ENCODE measurements at places on chromosomes 12 and 14. TPM values are rescaled to one million over a fixed set of nuclear protein-coding genes. Genes with fewer than 3 reads are reported as not detected.
A peak's percentile ranks its signal among the peaks of the same experiment; 100 is the strongest.

Gene CCND2
- total RNA-seq, result 201 TPM

Gene KERA
- not detected for total RNA-seq

Gene ATN1
- 11.4 TPM for total RNA-seq

Gene TBX5
- total RNA-seq, result not detected

Gene SLC10A1
- not detected for total RNA-seq

Gene ACVR1B
- 14.9 TPM for total RNA-seq

Gene NFATC4
- total RNA-seq, result 12.2 TPM

Gene DCD
- total RNA-seq, result not detected

Gene PTGDR
- total RNA-seq, result not detected

DNA sequence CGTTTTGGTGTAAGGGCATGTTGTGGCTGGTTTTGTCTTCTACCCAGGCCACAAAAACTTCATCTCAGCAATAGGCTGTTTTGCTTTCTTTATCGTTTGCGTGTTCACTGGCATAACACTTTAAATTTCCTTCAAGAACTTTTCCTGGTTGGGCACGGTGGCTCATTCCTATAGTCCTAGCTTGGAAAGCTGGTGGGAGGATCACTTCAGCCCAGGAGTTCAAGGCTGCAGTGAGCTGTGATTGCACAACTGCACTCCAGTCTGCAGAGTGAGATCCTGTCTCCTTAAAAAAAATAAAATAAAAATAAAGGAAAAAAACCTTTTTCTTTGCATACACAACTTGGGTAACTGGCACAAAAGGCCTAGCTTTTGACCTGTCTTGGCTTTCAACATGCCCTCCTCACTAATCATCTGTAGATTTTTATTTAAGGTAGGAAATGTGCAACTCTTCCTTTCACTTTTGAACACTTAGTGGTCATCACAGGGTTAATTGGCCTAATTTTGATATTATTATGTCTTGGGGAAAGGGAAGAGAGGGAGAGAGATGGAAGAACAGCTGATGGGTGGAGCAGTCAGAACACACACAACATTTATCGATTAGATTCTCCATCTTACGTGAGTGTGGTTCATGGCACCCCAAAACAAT is 78.9 kb upstream of the PSMA6 start:
- DNase-seq, result no peak

DNA sequence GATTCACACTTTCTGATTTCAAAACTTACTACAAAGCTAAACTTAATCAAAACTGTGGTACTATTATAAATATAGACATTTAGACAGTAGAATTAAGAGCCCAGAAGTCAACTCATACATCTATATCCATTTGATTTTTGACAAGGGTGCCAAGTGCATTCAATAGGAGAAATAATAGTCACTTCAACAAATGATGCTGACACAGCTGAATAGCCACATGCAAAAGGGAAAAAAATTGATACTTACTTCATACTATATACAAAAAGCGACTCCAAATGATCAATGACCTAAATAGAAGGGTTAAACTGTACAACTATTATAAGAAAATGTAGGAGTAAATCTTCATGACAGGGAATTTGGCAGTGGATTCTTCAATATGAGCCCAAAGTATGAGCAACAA is 40.7 kb upstream of the SYT10 start:
- DNase-seq, result no peak

- DNase-seq, result no peak
Measured at GRCh38 chr12:10218021-10218420, 5.3 kb downstream of the GABARAPL1 start.

DNA sequence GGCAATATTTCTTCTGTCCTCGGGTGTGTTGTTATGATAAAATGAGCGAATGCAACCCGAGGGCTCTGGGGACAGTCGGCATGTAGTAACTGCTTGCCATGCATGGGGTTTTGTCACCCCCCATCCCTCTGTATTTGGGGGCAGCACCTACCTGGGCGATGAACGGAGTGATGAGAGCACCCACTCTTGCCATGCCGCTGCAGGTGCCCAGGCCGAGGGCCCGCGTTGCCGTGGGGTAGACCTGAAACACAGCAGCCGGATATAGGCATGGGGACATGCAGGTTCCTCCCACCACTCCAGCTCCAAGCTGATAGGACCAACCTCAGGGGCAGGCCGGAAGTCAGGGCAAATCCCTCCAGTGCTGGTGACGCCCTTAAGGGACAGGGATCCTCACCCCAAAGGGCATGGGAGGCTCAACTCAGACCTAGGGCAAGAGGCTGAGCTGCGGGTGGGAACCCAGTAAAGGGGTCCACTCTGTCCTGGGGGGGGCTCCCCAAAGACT is 35.8 kb downstream of the DAO start:
- no peak for DNase-seq

- no peak for DNase-seq
Measured at GRCh38 chr14:66242001-66242400, 244.2 kb upstream of the CCDC196 start.

GRCh38 chr14:104344818-104345620 is 206.6 kb downstream of the KIF26A start:
- DNase-seq, result peak; percentile 35

GRCh38 chr12:28258998-28259397 is 68.7 kb downstream of the CCDC91 start:
- DNase-seq, result no peak

DNA sequence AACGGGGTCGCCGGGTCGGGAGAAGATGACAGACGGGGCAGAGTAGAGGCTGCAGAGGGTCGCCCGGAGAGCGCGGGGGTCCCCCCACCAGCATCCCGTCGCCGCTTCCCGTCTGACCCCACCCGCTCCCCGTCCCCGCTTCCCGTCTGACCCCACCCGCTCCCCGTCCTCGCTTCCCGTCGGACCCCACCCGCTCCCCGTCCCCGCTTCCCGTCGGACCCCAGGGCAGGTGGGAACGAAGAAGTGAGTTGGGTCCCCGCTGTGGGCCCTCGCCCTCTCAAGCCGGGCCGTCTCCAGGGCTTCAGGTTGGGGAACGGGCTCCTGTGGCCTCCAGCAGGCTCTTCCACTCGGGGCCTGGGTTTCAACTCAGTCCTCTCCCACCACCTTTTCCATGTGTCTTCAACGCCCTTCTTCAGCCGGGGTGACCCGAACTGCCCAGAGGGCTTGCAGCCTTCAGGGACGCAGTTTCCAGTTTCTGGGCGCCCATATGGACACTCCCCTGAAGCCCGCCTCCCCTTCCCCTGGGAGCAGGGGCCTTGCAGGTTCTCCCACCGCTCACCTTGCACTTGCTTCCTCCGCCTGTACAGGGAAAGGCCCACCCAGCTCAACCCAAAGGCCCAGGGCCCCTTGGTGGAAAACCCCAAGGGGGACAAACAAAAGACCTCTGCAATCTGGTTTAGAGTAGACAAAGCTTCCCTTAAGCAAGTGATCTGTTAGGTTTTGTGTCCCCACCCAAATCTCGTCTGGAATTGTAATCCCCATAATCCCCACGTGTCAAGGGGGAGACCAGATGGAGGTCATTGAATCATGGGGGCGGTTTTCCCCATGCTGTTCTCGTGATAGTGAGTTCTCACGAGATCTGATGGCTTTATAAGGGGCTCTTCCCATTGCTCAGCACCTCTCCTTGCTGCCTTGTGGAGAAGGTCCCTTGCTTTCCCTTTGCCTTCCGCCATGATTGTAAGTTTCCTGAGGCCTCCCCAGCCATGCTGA is 66.5 kb downstream of the TNFAIP2 start:
- DNase-seq, result no peak

DNA sequence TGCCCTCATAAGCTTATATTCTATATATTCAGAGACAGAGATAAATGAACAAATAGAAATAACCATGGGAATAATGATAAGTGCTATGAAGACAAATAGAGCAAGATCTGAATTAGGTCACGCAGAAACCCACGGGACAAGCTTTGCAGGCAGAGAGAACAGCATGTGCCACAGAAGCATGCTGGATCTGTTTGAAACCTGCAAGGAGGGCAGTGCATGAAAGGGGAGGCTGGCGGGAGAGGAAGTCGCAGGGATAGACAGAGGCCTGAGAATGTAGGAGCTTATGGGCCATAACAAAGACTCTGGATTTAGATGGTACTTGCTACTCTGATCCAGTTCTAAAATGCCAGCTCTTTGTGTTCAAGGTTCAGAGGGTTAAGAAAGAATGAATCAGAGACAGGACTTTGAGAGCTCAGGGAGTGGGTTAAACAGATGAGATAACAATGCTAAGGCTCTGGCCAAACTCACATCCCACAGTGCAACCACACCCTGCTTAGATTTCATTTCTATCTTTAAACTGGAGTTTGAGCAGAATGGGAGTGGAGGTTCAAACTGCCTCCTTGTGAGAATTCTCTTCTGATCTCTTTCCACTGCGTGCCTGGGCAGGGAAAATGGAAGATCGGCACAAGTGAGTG is 49.2 kb upstream of the PPP1R12A start:
- DNase-seq, result no peak

GRCh38 chr12:121558956-121559355 is 21.9 kb downstream of the KDM2B start:
- DNase-seq, result no peak

- no peak for DNase-seq
Measured at GRCh38 chr12:57518176-57518919, 2.0 kb downstream of the DDIT3 start.

- DNase-seq, result no peak
Measured at GRCh38 chr12:68587448-68587873, 23.2 kb upstream of the RAP1B start.

GRCh38 chr12:56490360-56490759 is 2.4 kb upstream of the GLS2 start:
- no peak for DNase-seq

GRCh38 chr12:21265932-21266331 is 68.8 kb downstream of the SLCO1A2 start:
- DNase-seq, result no peak

DNA sequence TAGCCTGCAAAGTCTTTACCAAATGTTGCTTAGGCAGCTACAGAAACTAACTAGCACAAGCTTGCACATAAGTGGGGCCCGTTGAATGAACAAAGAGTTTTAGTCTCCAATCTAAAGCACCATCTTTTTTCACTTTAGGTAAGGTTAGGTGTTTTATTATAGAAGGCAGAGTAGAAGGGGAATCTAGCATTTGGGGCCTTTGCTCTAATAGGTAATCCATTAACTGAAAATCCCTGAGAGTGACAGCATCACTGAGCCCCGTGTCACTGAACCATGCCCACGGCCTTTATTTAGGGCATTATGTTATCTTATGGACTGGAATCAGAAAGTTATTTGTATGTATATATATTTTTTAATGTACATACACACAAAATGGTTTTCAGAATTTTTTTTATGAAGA is 25.1 kb downstream of the CPNE8 start:
- DNase-seq, result no peak

DNA sequence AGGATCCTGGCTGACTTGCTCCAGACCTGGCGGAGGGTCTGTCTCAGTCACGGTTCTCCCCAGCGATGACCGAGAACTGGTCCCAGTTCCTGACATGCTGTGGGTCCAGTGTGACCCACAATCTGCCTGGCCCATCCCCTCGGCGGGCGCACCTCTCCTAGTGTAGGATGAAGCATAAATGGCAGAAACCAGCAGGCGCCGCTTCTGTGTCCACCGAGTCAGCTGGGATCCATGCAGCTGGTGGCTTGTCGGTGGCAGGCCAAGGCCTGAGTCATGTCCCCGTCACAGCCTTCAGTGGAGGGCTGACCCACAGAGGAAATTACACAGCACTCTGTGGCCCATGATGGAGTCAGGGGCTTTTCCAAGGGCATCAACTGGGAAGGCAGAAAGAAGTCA is 38.5 kb downstream of the NFKBIA start:
- DNase-seq, result peak; percentile 19

DNA sequence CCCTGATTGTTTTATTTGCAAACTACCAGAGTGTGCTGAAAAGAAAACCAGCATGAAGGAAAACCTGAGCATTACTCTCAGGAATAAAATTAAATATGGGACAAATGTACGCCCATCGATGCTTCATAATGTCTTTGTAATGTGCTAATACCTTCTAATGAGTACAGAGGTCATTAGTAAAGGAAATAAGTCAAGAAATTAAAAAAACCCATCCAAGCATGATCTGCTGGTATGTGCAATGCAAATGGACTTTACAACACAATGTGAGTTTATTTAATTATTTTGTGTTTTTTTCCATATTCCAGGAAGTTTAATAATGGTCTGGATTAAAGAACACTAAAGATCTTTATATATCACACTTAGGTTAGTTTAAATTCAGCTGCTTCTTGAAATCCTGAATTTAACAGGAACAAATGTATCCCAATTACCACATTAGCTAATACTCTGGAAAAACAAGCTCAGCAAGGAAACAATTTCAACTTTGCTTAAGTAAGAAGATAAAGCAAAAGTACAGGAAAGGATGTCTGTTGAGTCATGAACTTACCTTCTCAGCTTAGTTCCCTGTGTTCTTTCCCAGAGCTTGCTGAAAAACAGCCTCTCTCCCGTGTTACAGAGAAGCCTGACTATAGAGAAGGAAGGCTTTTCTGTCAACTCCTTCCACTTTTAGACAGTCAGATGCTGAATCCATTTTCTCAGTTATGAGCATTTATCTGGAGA is 179.3 kb upstream of the TMEM260 start:
- DNase-seq, result no peak

DNA sequence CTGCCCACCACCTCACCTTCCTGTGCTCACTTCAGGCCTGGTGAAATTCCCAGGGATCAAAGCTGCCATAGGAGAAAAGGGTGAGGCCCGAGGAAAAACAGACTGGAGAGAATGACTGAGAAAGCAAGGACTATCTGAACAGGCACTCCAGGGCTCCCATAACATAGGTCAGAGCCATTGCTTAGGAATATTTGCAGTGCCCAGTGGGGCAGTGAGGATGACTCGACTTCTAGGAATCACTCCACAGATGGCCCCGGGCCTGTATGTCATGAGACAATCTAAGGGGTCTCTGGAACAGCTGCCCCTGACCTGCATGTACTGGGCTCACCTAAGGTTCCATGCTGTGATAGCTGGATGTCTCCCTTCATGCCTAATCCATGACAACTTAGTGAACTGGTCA is 51.6 kb downstream of the GPHB5 start:
- DNase-seq, result no peak

DNA sequence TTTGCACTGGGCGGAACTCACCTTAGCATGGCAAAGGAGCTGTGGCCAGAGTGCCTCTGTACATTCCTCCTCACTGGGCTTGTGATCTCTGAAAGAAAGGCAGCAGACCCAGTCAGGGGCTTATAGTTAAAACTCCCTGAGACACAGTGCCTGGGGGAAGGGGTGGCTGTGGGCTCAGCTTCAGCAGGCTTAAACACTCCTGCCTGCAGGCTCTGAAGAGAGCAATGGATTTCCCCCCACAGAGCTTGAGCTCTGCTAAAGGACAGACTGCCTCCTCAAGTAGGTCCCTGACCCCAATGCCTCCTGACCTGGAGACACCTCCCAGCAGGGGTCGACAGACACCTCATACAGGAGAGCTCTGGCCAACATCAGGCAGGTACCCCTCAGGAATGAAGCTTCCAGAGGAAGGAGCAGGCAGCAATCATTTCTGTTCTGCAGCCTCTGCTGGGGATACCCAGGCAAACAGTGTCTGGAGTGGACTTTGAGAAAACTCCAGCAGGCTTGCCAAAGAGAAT is 327.5 kb upstream of the SLC16A7 start:
- no peak for DNase-seq

- no peak for DNase-seq
Measured at GRCh38 chr12:116336542-116337065, 59.1 kb upstream of the MED13L start.

- no peak for DNase-seq
Measured at GRCh38 chr14:95696741-95697140, 10.5 kb downstream of the TCL1B start.

Data from H7 (cell line).